ENCODE measurements at places on chromosomes 7 and 10.

DNA sequence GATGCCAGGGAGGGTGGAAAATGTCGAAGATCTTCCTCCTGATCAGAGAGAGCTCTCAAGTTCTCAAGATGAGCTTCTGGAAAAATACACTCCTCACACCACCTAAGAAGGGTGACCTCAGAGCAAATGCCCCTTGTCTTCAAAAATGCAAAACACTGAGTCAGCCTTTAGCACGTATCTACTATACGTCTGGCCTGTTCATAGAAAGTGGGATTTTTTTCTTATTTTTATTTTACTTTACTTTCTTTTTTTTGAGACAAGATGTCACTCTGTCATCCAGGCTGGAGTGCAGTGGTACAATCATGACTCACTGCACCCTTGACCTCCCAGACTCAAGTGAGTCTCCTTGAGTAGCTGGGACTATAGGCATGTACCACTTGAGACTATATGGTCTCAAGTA is 57.1 kb downstream of the AFAP1L2 start:
- DNase-seq = no peak

DNA sequence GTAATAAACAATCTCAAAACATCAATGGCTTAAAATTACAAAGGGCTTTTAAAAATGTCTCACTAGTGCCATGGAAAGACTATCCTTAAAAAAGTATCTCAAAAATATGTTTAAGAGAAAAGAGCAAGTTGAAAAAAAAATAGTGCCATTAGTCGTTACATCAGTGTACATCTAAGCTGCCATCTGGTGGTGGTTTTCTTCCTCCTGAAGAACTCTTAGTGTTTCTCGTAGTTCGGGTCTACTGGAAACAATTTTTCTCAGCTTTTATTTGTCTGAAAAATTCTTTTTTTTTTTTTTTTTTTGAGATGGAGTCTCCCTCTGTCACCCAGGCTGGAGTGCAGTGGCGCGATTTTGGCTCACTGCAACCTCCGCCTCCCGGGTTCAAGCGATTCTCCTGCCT is 5.9 kb upstream of the GARIN1A start:
- no peak for DNase-seq

DNA sequence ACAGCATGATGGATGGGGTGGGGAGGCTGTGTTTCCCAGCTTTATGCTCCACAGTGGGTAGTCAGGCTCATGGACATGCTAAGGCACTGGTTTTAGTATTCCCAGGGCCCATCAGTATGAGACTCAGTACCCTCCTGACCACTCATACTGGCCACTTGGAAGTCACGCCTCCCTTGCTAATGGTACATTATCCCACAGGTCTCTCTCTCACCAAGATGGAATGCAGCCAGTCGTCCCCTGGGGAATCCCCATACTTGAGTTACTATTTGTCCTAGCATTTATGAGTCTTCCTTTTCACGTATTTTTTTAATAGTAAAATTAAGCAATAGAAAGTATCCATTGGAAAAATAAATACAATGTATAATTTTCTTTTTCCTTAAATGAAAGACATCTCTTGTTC is 80.6 kb upstream of the TBX20 start:
- DNase-seq = no peak

- no peak for DNase-seq
These were observed 594 bp downstream of the ZNF503 start for GRCh38 chr10:75400771-75401568.
